ENCODE measurements at places on chromosomes 1 and 21. TPM values are rescaled to one million over a fixed set of nuclear protein-coding genes. Genes with fewer than 3 reads are reported as not detected.

- DNase-seq: no peak
These were observed 95.5 kb upstream of the EDN2 start for GRCh38 chr1:41580021-41580420.

- DNase-seq: peak; percentile 81
These were observed 36.0 kb downstream of the GPR3 start for GRCh38 chr1:27428316-27429028.

DNA sequence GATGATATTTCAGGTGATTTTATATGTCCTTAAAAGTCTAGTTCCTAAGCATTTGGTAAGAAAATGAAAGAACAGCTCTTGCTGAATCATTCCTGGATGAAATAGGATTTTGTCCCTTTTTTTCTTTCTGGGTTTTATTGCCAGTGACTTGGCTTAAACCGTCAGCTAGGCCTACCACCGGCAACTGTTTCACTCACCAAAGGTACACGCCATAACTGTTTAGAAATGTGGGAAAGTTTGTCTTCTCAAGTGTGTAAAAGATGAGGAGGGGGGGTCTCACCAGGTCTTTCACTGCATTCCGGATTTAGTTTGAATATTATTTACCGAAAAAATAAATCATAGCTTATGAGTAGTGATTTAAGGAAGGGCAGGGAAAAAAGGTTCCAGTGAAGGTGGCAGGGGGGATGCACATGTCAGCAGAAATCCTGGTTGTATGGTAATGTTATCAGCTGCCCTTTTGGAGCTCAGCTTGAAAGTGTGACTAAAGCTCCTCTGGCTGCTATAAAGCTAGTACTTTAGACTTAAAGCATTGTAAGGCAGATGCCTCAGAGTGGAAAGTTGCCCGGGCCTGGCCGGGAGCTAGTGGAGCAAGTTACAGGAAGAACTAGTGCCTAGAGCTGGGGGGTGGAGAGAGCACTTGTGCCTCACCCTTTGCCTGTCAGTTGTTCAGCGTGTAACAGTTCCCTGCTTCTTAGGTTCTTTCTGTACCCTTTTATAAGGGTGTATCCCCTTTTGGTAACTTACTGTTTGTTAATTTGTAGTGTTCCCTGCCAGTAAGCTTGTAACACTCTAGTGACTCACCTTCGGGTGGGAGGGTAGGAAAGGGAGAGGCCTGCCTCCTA is 3.1 kb downstream of the ATP1A1 start:
- peak; percentile 90 for DNase-seq

GRCh38 chr1:206699626-206700025 is 14.9 kb downstream of the MAPKAPK2 start:
- no peak for DNase-seq

NTRK1 gene
- 1.2 TPM for total RNA-seq

ASCL5 gene
- total RNA-seq: not detected

MTARC1 gene
- total RNA-seq: 46.2 TPM

CHIA gene
- not detected for total RNA-seq

ADCY10 gene
- 0.45 TPM for total RNA-seq

SPRR3 gene
- not detected for total RNA-seq

All from thyroid gland (tissue), 4 donors.